Heart left ventricle (tissue), 16 donors: ENCODE measurements at places on chromosomes 2 and 18. TPM values are rescaled to one million over a fixed set of nuclear protein-coding genes. Genes with fewer than 3 reads are reported as not detected.

GRCh38 chr2:194424683-194425209 lies 1232.3 kb upstream of the SLC39A10 start:
- H3K4me1 ChIP-seq, result no peaks in the 10 kb centered on the region
- no peaks in the 10 kb centered on the region for H3K27me3 ChIP-seq
- no peak overlapping the region for H3K4me3 ChIP-seq
- no peaks in the 10 kb centered on the region for H3K36me3 ChIP-seq
- no peak overlapping the region for H3K27ac ChIP-seq
- DNase-seq, result no peak

DNA sequence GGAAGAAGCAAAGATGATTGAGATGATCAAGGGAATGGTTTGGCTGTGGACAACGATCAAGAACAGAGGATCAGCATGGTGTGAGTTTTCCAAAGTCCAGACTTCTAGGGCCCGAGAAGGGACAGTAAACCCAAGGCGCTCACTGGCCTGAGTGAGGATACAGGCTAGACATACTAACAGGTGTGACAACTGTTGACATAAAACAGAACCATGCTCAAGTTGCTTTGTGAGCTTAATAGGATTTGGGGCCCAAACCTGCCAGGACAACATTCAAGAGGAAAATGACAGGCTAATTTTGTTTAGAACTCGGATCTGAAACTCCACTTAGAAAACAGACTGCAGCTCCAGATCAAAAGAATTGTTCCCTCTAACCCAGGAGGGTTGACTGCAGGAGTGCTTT lies 68.1 kb upstream of the ACKR3 start:
- H3K36me3 ChIP-seq, result no peaks in the 10 kb centered on the region
- H3K27me3 ChIP-seq, result no peaks in the 10 kb centered on the region
- H3K27ac ChIP-seq, result no peak overlapping the region
- H3K4me1 ChIP-seq, result no peaks in the 10 kb centered on the region
- no peak for DNase-seq

DNA sequence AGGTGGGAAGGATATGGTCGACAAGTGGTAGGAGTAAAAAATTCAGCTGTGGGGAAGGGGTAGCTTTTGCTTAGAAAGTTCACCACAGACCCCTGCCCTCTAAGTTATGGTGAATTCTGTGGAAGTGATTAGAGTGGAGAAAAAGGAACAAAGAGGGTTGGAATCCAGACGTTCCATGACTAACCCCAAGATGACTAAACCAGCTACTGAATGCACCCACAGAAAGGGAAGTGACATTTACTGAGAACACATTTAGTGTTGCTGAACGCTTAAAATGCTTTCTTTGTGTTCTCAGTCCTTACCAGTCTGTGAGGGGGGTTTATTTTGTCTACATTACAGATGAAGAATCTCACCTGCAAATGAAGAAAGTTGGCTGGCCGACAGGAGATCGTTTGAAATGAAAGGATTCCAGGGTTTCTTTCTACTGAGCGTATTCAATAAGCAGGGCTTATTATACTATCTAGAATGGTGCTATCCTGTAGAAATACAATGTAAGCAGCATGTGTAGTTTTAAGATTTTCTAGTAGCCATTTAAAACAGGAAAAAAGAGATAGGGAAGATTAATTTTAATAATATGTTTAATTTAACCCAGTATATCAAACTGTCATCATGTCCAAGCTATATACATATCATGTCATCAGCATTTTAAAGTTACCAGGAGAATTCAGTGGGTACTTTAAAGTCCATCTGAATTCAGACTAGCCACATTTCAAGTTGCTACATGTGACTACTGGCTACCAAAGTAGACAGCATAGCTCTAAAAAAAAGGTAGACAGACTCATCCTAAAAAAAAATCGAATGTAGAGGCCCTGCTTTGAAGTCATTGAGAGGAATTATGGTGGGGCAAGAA lies 60.1 kb downstream of the LIMS1 start:
- no peaks in the 10 kb centered on the region for H3K27me3 ChIP-seq
- no peaks in the 10 kb centered on the region for H3K36me3 ChIP-seq
- H3K27ac ChIP-seq, result peak overlapping the region; percentile 92
- H3K4me1 ChIP-seq, result no peaks in the 10 kb centered on the region
- DNase-seq, result no peak

DNA sequence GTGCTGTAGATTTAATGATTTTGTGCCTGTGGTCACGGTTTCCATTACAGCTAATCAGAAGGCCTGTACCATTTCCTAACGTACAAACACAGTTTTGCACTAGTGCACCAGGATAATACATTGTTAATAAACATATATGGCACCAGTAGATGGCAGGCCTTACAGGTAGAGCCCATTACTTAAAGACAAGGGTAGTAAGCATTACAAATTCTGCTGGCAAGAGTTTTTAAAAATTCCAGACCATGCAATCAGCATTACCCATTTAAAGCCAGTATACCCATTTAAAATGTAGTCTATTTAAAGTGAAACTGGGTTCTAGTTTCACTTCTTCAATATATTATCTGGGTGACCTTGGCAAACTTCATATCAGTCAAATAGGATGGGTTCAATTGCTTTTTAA lies 224.2 kb downstream of the NUP35 start:
- no peak for DNase-seq
- H3K27me3 ChIP-seq, result no peaks in the 10 kb centered on the region
- H3K27ac ChIP-seq, result no peak overlapping the region
- no peaks in the 10 kb centered on the region for H3K4me1 ChIP-seq
- H3K4me3 ChIP-seq, result no peak overlapping the region
- no peaks in the 10 kb centered on the region for H3K36me3 ChIP-seq

DNA sequence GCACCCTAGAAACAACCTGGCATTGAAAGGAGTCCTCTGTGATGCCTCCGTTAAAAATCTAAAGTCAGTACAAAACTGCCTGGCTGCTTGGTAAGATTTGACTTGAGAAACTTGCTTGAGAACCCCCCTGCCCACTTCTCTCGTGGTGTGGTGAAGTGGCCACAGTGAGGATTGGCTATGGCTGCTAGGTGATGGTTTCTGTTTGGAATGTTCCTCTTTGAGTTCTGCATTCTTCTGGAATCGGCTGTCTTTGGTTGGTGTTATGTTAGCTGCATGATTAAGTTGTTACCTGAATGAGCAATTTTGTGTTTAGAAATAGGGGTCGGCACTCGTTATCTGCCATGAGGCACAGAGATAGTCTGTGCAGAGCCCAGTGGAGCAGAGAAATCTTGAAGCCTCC lies 21.7 kb upstream of the SAG start:
- H3K4me3 ChIP-seq, result no peak overlapping the region
- peaks cover 69% of the 10 kb centered on the region for H3K36me3 ChIP-seq
- no peak overlapping the region for H3K27ac ChIP-seq
- no peaks in the 10 kb centered on the region for H3K27me3 ChIP-seq
- H3K4me1 ChIP-seq, result peaks cover 6% of the 10 kb centered on the region

DNA sequence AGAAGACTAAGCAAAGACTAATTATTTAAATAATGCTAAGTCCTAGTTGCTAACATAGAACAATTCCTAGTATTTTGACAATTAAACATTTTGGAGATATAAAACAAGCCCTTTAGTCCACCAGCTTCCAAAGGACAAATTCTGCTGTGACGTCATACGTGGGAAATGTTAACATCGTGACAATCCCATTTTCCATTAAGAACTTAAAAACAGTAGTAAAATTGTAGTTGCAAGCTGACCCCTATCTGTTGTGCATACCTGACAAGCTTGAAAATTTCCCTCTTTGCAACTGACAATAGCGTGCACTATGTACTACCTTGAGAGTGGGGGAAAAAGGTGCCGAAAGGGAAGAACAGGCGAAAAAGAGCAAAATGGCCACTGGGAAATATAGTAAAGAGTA lies 279.8 kb downstream of the ZNF521 start:
- H3K4me3 ChIP-seq, result no peak overlapping the region
- no peaks in the 10 kb centered on the region for H3K36me3 ChIP-seq
- H3K4me1 ChIP-seq, result no peaks in the 10 kb centered on the region
- DNase-seq, result no peak
- no peaks in the 10 kb centered on the region for H3K27me3 ChIP-seq
- no peak overlapping the region for H3K27ac ChIP-seq

PID1 gene
- total RNA-seq, result 6.9 TPM
